ENCODE measurements at places on chromosomes 12 and 14.

- DNase-seq = peak; percentile 40
Observed at GRCh38 chr14:105420101-105420973, 710 bp downstream of the MTA1 start.

DNA sequence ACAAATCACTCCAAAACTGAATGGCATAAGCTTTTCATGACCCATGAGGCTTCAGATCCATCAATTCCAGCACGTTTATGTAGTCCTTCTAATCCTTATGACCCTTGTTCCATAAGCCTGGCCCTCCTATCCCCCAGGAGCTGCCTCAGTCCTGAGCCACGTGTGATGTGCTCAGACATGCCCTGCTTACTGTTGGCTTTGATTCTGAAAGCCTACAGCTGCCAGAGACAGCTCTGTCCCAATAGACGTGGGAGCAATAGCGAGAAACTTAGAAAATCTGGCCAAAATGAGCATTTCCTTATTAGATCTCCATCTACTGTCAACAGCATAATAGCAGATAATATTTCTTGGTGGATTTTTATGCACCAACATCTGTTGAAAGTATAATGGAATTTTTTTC lies 33.2 kb downstream of the DUSP6 start:
- DNase-seq = no peak

DNA sequence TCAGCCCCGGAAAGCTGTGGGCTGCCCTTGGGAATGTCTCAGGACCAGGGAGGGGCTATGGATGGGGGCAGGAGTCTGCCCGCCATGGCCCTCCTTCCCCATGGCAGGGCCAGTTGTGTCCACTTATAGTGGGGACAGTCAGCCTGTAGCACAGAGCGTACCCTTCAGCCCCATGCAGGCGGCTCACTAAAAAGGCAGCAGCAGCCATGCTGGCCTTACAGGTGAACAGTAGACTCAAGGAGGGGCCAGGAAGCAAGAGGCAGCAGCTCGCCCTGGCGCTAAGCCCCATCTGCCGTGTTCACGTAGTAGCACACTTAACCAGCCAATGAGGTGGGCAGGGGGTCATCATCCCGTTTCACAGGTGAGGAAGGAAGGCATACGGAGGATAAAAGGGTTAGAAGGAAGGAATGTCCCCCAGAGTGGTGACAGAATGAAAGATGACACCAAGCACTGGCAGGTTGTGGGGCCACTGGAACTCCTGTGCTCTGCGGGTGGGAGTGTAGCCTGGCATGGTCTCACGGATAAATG lies 52.7 kb downstream of the FAM222A start:
- no peak for DNase-seq

GRCh38 chr12:131261906-131262305 lies 308.2 kb downstream of the ADGRD1 start:
- DNase-seq = no peak

DNA sequence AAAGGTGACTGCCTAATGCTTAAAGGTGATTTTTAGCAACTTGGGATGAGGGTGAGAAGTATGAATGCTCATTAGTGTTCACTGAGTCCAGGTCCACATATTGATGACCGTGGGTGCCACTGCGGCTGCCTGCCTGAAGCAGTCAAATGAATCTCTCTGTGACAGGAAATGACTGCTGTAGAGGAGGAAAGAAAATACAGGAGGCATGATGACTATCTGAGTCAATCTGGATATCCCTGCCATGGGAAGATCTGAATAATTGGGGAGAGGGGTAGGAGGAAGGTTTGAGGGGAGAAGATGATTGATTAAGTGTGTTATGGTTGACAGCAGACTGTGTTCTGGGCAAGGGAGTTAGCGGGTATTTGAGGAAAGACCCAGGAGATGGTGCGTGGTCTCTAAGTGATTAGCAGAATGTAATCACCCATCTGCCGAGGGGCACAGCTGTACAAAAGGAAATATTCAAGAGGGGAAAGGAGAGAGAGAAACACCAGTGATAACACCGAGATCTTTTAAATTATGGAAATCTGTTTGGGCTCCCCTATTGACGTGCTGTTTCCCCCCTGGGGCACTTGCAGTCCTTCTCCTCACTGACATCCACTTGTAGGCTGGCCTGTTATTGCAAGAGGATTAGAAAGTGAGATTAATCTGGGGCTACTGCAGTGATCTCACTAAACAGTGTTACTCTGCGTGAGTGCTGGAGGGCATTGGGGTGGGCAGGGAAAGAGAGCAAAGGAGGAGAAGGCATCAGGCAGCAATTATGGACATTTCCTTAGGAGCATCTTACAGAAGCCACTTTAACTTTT lies 97.7 kb downstream of the AKAP6 start:
- no peak for DNase-seq

DNA sequence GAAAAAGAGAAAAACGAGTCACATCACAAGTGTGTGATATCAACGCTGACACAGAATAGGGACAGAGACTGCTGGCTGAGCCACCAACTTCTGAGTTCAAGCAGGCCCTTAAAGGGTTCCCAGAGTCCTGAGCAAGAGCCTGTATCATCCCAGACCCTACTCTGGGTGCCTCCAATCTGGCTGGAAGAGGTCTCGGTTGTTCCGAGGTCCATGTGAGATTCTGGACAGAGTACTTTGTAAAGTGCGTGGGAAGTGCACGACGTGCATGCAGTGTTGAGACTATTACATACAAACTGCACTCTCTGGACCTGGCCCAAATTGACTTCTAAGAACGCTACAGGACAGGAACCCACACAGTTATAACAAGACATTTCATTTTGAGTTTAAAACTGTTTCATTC lies 40.6 kb downstream of the MOK start:
- DNase-seq = no peak

DNA sequence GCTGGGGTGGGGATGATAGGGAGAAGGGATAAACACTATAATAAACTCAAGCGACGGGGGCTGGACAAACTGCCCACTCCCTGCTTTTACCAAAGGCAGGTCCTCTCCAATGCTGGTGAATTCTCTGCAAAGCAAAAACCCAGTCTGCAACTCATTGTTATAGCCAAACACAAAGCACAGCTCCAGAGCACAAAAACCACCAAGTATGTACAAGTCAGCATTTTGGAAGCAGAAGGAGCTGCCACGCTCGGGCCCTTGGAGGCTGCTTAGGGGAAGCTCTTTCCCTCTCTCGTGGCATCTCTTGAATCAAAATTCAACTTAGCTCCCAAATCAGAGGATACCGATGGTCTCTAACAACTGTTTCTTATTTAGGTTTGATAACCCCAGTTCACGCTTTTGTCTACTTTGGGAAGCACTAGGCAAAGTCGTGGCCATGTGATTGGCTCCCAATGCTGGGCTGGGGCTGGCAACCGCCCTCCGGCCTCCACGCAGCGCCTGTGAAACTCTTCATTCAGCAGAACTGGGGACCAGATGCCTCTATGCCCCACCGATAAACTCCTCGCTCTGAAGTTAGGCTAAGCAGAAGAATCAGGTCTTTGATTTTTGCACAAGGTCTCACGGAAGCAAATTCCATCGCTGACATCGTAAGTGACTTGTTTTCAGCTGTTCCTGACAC lies 158.5 kb upstream of the FOXN3 start:
- DNase-seq = no peak

DNA sequence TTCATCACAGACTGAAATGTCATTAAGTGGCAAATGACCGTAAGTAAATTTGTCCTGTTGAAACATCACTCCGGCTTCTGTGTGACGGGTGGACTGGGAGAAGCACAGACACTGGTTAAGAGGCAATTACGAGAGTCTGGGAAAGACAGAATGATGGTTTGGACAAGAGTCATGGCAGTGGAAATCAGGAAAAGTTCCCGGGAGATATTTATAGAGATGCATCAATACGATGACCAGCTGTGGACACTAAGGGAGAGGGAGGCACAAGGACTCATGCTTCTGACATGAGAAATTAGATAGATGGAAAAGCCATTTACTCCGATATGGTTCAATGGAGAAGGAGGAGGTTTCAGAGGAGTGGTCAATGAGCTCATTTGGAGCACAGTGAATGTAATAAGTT lies 27.3 kb downstream of the CKAP4 start:
- no peak for DNase-seq

Data from AG20443 (cell line).